NCI-H69 (cell line): ENCODE measurements at places on chromosomes 16 and 17.
A peak's percentile ranks its signal among the peaks of the same experiment; 100 is the strongest.

DNA sequence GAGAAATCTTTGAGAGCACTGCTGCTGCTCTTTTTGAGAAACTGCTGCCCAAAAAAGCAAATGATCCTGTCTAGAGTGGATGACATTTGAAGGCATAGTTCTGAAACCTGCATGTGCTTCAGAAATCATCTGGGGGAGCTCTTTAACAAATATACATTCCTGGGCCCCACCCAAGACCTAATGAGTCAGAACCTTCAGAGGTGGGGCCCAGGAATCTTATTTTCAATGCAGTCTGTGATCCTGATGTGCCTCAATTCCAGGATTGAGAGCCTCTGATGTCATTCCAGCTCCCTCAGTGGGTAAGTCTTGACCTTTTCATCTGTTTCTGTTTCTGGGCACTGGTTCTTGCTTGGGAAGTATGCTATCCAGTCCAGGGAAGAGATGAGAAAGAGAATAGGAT, 42.3 kb downstream of the HNF1B start:
- DNase-seq, result no peak

- no peak for DNase-seq
Observed at GRCh38 chr17:58089111-58089510, 5.9 kb downstream of the DYNLL2 start.

GRCh38 chr17:20774472-20775135, 195.1 kb downstream of the CDRT15L2 start:
- DNase-seq, result no peak

- DNase-seq, result peak; percentile 21
Observed at GRCh38 chr17:62724398-62725146, 83.5 kb downstream of the MARCHF10 start.

DNA sequence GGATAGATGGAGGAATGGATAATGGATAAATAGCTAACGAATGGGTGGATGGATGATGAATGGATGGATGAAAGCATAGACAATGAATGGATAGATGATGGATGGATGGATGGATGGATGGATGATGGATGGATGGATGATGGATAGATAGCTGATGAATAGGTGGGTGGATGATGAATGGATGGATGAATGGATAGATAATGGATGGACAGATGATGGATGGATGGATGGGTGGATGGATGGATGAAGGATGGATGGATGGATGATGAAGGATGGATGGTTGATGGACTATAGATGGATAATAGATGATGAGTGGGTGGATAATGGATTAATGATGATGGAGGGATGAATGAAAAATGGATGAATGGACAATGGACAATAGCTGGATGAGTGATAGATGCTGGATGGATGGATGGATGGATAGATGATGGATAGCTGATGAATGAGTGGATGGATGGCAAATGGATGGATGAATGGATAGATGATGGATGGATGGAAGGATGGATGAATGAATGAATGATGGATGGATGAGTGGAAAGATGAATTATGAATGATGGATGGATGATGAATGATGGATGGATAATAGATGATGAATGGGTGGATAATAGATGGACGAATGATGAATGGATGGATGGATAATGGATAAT, 239.8 kb downstream of the KATNIP start:
- DNase-seq, result no peak
